GM12864 (cell line): ENCODE measurements at places on chromosomes 2 and 18.
A peak's percentile ranks its signal among the peaks of the same experiment; 100 is the strongest.

GRCh38 chr2:227788561-227789018 is 25.1 kb upstream of the CCL20 start:
- no peak for DNase-seq

DNA sequence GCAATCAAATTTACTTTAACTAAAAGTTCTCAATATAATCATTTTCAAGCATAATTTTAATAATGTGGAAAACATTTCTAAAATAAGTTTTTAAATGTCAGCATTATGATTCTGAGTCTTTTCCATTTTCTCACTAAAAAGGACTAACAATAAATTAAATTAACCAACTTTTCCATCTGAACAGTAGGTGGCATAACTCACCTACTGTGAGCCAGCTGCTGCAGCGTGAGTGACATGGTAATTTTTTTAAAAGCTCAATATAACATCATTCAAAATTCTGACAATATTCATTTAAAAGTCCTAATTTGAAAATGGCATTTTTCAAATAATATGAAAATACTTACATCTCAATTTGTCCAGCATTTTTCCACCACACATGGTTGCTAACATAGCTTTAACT is 66.5 kb downstream of the DTNB start:
- DNase-seq: no peak

DNA sequence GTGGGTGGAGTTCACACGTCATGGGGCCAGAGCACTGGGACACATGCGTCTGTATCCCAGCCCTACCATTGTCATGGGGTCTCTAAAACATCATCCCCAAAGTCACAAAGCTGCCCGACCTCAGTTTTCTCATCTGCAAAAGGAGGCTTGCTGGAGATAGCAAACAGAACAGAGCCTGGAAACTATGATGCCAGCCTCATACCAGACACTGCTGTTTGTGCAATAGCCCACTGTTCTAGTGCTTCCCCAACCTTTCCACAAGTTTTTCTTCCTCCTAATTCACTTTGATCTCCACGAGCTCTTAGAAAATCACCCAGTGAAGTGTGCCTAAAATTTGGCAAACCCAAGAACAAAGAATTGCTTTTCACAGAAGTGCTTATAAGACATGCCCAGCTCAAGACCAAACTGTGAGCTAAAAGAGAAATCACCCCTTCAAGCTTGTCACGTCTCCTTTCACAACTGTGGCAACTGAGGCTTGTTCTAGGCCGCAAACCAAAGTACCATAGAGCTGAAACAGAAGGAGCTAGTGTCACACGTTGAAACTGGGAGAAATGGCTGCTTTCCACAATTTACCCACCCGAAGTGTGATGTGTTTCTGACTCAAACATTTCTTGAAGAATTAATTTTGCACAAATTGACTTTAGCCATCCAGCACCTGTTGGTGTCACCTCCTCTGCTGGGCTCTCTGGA is 162.7 kb upstream of the ID2 start:
- DNase-seq: no peak

- DNase-seq: peak; percentile 72
Measured at GRCh38 chr2:7825591-7826312, 856.1 kb upstream of the ID2 start.

DNA sequence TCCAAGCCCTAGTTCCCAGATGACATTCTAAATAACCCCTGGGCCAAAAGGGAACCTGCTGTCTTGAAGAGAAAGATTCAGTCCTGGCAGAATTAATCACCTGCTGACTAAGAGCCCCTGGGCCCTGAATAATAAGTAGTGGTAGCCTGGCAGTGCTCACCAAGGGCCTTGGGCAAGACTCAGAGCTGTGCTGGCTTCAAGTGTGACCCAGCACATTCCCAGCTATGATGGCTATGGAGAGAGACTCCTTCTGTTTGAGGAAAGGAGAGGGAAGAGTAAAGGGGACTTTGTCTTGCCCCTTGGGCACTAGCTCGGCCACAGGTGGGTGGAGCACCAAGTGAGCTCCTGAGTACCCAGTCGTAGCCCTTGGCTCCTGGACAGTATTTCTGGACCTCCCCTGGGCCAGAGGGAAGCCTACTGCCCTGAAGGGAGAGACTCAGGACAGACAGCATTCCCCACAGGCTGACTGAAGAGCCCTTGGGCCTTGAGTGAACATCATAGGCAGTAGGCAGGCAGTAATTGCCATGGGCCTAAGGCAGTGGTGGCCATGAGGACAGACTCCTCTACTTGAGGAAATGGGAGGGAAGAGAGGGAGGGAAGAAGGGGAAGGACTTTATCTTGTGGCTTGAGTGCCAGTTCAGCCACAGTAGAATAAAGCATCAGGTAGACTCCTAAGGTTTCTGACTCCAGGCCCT is 40.0 kb upstream of the INPP4A start:
- no peak for DNase-seq

DNA sequence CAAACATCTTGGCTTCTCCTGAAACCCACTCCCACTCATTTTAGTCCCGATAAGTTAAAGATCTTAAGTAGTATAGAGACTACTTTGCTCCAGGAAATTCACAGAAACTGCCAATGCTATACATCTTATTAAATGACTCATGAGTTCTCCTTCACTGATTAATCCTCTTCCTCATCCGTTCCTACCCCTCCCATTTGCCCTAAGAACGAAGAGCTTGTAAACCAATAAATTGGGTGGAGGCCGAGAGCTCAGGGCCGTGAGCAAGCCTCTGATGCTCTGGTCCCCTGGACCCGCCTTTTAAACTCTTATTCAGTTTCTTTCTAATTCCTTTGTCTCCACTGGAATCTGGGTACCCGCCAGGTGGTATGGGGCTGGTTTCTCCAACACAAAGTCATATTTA is 68.6 kb downstream of the METTL8 start:
- DNase-seq: no peak

DNA sequence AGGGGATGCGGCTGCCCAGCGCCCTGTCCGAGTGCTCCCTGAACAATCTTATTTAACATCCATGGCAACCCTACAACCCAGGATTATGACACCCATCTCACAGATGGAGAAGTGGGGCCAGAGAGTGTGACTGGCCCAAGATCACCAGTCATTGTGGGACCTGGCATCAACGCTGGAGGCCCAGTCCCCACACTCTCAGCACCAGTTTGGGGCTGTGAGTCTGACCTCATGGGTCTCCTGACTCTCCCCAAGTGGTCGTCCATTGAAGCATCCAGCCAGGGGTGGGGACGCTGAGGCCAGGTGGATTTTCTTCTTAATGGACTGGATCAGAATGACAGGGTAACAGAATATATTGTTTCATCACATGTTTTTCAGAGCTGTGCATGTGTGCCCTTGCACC is 24.5 kb downstream of the MAL start:
- DNase-seq: no peak

- no peak for DNase-seq
Measured at GRCh38 chr2:31287654-31288053, 53.7 kb downstream of the EHD3 start.

- DNase-seq: no peak
Measured at GRCh38 chr2:24313744-24314632, 46.3 kb downstream of the ITSN2 start.

GRCh38 chr2:5695654-5696403 is 3.6 kb downstream of the SOX11 start:
- DNase-seq: no peak

GRCh38 chr18:59690186-59690982 is 6.8 kb downstream of the CCBE1 start:
- DNase-seq: no peak
